ENCODE measurements at places on chromosomes 2 and 18.

- no peak for DNase-seq
Measured at GRCh38 chr2:236904389-236905263, 181.1 kb upstream of the COPS8 start.

GRCh38 chr2:101609433-101609832 is 88.1 kb upstream of the MAP4K4 start:
- DNase-seq, result peak; percentile 62

DNA sequence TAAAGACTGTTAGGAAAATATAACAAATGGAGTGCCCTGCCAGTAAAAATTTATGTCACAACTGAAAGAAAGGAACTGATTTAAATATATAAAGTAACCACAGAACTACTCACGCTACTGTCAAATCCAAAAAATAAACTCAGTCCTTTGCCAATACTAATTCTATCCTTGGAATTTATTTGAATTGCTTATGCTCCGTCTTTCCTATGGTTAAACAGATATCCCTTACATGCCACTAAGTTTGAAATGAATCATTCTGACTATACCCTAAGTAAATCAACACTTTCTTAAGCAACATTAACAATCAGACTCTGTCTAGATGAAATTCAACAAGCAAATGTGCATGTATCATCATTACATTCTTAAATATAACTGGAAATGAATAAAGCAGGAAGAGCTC is 9.8 kb downstream of the HNRNPLL start:
- DNase-seq, result no peak

DNA sequence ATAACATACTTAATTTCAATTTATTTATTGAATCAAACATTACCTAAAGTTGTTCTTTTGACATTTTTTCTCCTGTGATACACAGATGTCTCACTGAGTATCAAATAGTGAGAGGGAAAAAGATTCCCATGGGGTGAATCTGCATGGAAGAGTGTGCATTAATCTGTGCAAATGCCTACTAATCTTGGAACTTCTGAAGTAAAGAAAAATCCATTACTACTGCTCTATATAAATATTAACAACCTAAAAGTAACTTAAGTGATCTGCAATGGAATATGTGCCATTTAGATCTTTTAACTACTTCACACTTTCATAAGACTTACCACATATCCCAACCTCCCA is 125.5 kb downstream of the PLCL1 start:
- no peak for DNase-seq

- peak; percentile 60 for DNase-seq
Measured at GRCh38 chr2:190149908-190150307, 87.4 kb upstream of the MSTN start.

DNA sequence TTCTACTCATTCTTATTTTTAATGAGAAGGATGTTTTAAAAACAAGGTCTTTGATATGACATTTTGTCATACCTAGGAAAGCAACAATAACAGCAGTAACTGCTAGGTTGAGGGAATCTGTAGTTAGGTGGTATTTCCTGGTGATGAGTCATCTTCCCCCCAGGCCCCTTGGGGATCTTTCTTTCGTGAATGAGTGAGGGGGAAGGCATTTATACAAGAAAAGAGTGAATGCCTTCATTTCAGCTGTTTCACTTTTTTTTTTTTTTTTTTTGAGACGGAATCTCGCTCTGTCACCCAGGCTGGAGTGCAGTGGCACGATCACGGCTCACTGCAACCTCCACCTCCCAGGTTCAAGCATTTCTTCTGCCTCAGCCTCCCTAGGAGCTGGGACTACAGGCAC is 108.6 kb downstream of the MAP4K4 start:
- DNase-seq, result peak; percentile 58

- peak; percentile 56 for DNase-seq
Measured at GRCh38 chr18:70464343-70465114, 175.7 kb downstream of the SOCS6 start.

DNA sequence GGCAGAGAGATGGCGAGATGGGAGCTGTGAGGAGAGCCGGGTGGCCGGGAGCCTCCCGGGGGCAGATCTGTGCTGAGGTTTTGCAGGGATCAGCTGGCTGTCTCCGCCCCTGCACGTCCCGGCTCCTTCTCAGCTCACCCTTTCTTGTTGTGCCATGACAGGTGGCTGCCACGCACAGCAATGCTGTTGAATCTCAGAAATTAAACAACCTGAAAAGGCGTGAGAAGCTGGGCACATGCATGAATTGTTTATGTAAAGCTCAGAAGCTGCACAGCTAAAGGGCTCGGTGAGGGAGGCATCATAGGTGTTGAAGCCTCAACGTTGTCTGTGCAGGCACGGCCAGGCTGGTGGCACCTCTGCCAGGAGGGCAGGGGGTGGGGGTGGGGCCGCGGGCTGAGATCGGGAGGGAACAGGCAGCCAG is 858 bp upstream of the RTP5 start:
- DNase-seq, result no peak

DNA sequence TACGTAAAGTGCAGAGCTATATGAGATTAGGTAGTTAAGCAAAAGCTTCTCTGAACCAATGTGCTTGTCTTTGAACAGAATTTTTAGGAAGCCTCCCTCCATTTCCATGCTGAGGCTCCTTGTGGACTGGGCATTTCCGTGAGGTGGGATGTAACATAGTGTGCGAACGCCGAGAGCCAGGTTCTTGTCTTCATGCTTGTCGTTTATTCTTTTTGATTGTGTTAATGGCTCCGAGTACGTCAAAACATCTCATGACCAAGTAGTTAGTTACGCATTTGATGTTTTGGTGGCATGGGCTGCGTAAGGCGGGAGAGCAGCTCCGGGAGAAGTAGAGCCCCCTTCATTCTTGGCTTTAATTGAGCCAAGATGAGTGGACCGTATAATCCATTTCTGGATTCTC is 32.9 kb downstream of the DGKD start:
- DNase-seq, result no peak

GRCh38 chr2:120613742-120614571 is 121.7 kb upstream of the GLI2 start:
- no peak for DNase-seq

DNA sequence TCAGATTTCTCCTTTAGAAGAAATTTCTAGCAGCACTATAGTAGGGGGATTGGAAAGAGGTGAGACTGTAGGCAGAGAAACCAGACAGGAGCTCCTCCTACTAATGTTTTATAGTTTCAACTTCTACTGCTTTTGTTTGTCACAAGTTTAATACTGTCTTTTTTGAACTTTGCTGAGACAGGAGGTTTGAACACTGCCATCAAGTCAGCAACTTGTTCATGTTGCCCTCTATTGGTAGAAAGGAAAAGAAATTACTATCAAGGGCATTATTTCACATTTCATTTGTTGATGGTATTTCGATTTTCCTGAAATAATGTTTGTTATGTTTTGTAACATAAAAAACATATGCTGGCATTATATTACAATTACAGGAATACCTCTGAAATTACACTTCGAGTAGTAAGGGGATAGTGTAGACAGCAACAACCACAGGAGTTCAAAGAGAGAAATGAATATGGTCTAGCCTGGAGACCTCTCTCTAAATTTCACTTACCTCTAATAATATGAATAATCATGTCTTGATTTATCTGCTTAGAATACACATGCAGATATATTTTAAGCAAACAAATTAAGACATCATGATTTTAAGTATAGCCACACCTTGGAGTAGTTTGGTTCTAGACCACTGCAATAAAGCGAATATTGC is 12.4 kb upstream of the CCDC88A start:
- DNase-seq, result no peak

DNA sequence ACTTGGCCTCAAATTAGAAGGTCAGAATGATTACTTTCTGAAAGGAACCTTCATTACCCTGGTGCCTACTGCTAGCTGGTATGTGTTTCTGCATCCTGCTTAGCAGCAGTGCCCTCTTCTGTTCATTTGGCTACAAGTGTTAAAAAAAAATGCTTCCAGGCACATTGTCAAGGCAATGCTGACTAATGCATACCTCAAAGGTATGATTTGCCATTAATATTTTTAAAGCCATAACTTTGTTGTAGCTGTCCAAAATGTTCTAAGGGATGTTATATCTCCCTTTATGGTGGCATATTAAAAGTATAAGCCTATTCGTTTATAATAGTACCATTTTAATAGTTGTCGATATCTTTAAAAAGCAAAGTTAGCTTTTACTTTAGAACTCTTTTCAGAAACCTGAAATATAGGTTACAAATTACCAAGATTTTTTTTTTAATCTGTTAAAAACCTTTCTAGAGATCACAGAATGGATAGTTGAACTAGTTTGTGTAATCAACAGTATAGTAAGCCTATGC is 52.0 kb upstream of the FAM171B start:
- peak; percentile 31 for DNase-seq
